ENCODE measurements at places on chromosomes 12 and 14. TPM values are rescaled to one million over a fixed set of nuclear protein-coding genes. Genes with fewer than 3 reads are reported as not detected.

SLCO1B1 gene
- total RNA-seq, result not detected

KERA gene
- total RNA-seq, result not detected

CAPS2 gene
- total RNA-seq, result 14.1 TPM

GPR68 gene
- 1.7 TPM for total RNA-seq

RFX4 gene
- not detected for total RNA-seq

ADAMTS20 gene
- total RNA-seq, result not detected

ADAM21 gene
- 0.13 TPM for total RNA-seq

GLIPR1L1 gene
- total RNA-seq, result not detected

TPPP2 gene
- total RNA-seq, result not detected

CLEC9A gene
- 0.57 TPM for total RNA-seq

AGAP2 gene
- 3.7 TPM for total RNA-seq

SERPINA1 gene
- total RNA-seq, result 1,861 TPM

- DNase-seq, result peak; percentile 81
These were observed 1.0 kb downstream of the FAIM2 start for GRCh38 chr12:49902399-49903350.

GRCh38 chr12:12999271-12999958 is 650 bp downstream of the HEBP1 start:
- DNase-seq, result no peak

DNA sequence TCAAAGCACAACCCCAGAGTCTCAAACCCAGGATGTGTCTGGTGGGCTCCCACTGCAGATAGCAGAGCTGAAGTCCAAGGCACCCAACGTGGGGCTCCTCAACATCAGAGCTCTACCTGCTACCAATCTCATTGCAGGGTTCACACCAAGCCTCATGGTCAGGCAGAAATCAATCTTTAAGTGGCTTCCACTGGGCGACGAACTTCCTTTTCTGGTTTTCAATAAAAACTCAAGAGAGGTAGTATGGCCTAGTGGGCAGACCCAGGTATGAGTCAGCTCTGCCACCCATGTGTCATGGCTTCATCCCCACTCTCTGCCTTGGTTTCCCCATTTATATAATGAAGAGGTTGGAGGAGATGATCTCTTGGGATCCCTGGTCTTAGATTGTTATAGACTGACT is 47.0 kb downstream of the BCL11B start:
- DNase-seq, result no peak

DNA sequence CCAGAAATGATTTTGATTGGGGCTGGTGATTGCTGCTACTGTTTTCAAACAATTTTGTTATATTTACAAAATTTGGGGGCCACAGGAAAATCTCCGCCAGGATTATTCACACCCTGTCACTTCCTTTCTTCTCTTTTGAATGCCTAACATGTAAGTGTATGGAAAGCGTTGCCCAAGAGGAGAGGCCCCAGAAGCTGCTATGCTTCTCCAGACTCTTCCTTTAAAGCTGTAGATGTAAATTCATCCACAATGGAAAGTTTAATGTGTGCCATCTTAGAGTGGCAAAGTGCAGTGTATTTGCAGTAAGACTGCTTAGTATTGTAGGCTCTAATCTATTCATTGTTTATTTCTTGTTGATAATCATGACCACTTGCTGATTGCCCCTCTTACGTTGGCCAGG is 136.7 kb upstream of the LRIG3 start:
- no peak for DNase-seq

DNA sequence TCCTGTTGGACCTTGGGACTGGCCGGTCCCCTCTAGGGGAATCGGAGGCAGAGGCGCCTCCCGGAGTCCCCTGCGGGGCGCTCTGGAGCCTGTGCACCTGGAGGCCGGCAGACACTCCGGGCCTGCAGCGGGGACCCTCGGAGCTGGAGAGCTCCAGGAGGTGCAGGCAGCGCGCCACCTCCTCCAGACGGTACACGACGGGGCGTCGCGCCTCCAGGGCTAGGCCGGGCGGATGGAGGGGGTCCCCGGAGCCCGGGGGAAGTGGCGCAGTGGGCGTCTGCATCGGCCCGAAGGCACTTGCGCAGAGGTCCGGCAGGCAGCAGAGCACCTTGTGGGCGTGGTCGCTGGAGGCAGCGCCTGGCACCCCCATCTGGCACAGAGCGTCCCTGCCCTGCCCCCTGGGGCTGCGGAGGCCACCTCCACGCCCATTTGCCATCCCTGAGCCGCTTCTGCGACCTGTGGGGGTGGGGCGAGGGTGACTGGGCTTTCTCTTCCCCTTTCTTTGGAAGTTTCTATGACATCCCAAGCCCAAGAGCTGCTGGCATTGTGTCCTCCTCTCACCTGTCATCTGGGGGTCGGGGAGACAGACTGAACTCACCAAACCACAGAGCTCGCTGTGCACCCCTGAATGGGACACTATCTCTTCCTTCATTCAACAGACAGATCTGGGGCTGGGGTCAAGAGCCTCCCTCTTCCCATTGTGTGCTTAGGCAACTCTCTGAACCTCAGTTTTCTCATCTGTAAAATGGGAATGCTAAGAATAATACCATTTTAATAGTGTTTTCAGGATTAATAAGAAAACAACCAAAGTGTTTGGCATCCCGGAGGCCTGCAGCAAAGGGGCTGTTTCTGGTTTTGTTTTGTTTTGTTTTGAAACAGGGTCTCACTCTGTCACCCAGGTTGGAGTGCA is 37.5 kb upstream of the CORO1C start:
- DNase-seq, result peak; percentile 53

DNA sequence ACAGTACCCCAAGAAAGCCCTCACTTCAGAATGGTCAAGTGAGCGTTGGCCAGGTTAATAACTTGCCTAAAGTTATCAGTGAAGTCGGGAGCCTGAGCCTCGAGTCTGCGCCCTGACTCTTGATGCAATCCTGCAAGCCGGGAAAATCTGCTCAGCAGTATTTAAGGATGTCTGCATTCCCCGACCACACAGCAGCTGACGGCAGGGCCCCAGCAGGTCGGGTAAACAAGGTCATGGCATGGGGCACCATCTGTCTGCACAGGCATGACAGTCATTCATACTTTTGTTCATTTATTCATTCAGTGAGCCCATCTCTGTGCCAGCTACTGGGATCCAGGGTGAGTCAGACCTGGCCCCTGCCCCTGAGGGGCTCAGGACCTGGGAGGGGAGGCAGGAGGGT is 11.1 kb downstream of the ABCB9 start:
- DNase-seq, result no peak

GRCh38 chr14:68468437-68469207 is 324.2 kb downstream of the ZFP36L1 start:
- DNase-seq, result no peak

GRCh38 chr12:99392091-99392850 is 255.3 kb upstream of the GARIN6 start:
- no peak for DNase-seq

DNA sequence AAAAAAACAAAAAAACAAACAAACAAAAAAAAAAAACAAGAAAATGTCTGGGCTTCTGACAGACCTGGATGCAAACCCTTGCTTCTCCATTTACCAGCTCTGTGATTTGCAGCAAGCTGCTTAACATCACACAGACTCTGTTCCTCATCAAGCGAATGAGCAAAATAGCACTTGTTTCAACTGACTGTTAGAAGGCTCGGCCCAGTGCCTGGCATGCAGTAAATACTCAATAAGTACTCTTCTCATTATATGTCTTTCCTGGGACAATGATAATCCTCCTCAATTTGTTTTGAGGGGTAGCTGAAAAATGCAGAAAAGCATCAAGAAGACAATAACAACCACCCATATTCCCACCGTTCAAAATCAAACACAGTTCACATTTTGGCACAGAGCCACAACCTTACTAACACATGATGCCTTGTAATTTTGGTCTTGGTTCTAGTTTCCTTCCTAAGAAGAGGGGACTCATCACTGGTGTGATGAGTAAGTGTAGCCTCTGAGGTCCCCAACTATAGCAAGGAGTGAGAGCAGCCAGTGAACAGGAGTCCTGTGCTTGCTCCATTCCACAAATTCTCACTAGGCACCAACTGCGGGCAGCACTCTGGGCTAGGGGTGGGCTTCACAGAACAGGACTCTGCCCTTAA is 60.4 kb downstream of the TTC7B start:
- no peak for DNase-seq

DNA sequence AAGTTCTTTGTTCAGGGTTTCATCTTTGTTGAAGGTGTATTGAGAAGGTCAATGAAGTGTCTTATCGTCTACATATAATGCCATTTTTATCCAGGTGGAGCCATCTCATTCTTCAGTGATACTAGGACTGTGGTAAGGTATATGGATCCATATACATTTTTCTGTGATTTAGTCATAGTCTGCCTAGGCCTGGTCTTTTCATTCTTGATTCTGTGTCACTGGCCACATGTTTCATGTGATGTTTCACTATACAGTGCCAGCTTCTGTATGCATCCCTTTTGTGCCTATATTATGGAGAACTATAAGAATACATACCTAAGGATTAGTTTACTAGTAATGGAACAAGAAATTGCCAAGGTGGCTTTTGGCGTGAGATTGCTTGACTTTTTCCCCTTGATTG is 40.5 kb downstream of the VEZT start:
- DNase-seq, result no peak

DNA sequence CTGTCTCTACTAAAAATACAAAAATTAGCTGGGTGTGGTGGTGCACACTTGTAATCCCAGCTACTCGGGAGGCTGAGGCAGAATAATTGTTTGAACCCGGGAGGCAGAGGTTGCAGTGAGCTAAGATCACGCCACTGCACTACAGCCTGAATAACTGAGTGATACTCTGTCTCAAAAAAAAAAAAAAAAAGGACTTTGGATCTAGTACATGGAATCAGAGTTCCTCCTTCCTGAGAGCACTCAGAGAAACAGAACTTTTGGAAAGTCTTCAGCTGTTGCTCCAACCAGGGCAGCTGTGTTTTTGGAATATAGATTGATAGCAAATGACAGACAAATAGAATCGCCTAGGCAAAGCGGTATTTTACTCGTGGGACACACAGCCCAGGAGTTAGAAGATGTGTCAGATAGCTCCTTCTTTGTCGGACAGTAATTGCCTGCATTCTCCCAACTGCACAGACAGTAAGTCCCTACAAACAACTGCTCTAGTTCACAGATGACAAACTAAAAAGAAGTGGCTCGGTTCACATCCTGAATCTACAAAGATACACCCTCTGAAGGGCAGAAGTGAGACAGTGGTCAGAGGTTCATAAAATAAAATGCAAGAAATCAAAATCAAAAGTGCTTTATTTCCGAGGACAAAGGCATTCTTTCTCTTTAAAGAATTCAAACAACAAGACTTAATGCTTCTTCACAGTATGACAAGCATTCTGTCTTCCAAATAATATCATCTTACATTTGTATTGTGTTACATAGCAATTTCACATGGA is 17.1 kb upstream of the NEK9 start:
- DNase-seq, result no peak

- no peak for DNase-seq
These were observed 1.6 kb upstream of the CKB start for GRCh38 chr14:103524002-103524935.

GRCh38 chr12:109347589-109347988 is at the start of gene MYO1H:
MYO1H (plus strand) TSS chr12:109347900; CDS start chr12:109347961, 61 bp downstream.
- no peak for DNase-seq

- DNase-seq, result no peak
These were observed 28.6 kb downstream of the CORO1C start for GRCh38 chr12:108702595-108703320.

- DNase-seq, result no peak
These were observed 108.8 kb upstream of the TSPAN8 start for GRCh38 chr12:71266606-71267005.

DNA sequence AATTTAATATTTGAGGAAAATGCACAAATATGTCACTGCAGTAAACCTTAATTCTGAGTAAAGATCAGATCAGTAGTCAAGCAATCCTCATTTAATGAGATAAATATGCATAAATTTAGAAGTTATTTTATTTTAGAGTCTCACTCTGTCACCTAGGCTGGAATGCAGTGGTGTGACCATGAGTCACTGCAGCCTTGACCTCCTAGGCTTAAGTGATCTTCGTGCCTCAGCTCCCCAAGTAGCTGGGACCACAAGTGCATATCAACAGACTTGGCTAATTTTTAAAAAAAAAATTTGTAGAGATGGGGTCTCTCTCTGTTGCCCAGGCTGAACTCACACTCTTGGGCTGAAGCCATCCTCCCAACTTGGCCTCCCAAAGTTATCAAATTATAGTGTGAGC is 41.3 kb downstream of the LMO3 start:
- no peak for DNase-seq

DNA sequence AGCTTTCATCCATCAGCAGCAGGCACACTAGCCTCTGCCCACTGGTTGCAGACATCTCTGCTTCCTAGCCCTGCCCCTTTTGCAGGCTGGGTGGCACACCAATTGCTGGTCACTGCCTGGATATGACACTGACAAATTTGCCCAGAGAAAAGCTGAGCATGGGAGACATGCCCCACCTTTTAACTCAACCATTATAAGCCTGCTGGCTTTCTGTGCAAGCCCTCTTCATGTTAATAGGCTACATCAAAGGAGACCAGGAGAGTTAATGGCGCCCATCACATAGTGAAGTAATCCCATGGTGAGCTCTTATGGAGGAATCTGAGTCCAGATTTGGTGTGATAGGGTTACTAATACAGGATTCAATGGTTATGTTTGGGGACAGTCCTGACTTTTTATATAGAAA is 139.2 kb downstream of the KICS2 start:
- DNase-seq, result no peak

- no peak for DNase-seq
These were observed 18.8 kb downstream of the ASPG start for GRCh38 chr14:104104076-104104901.

DNA sequence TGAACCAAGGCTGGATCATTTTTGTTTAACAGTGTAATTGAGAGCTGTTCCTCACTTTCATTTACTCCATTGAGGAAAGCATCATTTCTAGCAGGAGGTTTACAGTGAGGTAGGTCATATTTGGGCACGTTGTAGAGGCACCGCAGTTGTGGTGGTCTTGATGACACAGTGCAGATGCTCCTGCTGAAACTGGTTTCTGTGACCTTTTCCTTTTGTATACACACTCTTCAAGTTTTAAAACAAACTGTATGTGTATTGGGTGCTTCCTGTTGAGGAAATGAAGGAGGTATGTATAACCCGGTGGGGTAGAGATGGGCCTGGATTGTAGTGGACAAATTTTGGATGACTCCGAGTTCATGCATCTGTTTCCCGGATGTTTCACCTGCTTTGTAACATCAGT is 456.3 kb upstream of the RGS6 start:
- DNase-seq, result no peak

- no peak for DNase-seq
These were observed 53.6 kb upstream of the TRAF3 start for GRCh38 chr14:102723650-102724049.

DNA sequence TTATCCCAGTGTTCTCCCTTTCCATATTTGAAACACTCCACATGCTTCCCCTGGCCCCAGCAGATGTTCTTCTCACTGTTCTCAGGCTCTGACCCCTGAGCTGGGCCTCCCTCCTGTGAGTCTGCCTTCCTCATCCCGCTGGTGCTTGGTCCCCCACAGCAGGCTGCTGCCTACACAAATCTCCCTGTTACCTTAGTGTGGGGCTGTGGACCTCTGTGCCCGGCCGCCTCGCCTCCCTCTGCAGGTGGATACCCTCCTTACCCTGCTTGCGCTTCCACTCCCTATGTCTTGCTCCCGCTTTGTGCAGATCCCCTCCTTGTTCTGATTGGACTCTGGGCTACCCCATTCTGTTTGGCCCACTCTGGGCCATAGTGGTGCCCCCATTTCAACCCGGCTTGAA is 6.9 kb downstream of the DERA start:
- DNase-seq, result no peak

All from kidney (tissue), 22 donors.